ENCODE measurements at places on chromosomes 2 and 18. TPM values are rescaled to one million over a fixed set of nuclear protein-coding genes. Genes with fewer than 3 reads are reported as not detected.

C2orf15 gene
- polyA plus RNA-seq: 0.76 TPM

ALS2 gene
- polyA plus RNA-seq: 11.6 TPM

GPBAR1 gene
- polyA plus RNA-seq: 1.9 TPM

POTEI gene
- under 0.01 TPM for polyA plus RNA-seq
